SHP77 treated with DMSO at 0.1 percent for 48 hours (cell line): ENCODE measurements at places on chromosomes 13 and 19.

GRCh38 chr13:113041293-113041690 lies 64.3 kb upstream of the F7 start:
- no peak for DNase-seq

- DNase-seq: no peak
These were observed 109.4 kb upstream of the POSTN start for GRCh38 chr13:37707739-37708500.

GRCh38 chr19:5547881-5548280 lies 19.9 kb downstream of the TINCR start:
- peak; percentile 7 for DNase-seq

GRCh38 chr13:102774591-102775520 lies 1.3 kb upstream of the TEX30 start:
- DNase-seq: no peak

- no peak for DNase-seq
These were observed 16.8 kb downstream of the TM6SF2 start for GRCh38 chr19:19256072-19256969.

DNA sequence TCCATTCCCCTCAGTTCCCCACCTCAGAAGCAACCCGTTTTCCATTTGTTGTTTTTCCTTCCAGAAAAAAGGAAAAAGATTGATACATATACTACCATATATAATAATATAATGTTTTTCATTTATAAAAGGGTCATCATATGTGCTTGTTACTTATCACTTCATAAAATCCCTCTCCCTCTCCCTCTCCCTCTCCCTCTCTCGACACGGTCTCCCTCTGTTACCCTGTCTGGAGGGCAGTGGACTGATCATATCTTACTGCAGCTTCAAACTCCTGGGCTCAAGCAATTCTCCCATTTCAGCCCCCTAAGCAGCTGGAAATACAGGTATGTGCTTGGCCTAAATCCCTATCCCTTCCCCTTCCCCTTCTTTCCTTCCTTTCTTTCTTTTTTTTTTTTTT lies 17.1 kb downstream of the PNMA8A start:
- no peak for DNase-seq

DNA sequence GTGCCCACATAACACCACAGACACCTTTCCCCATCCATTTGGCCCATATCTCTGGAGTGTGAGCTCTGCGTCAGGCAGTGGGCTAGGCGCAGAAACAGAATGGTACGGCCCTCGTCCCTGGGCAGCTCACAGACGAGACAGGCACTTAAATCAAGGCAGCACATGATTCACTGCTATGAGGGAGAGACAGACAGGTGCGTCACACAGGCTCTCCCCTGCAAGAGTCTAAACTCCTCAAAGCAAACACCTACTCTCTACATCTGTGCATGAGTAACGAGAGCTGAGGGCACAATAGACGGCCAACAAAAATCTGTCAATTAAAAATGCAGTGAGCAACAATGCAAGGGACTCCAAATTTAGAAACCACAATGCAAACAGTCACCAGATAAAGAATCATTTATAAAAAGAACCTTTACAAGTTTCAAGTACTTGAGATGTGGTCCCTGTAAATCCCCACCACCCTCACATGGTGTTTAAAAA lies 348.9 kb downstream of the UQCRFS1 start:
- no peak for DNase-seq

DNA sequence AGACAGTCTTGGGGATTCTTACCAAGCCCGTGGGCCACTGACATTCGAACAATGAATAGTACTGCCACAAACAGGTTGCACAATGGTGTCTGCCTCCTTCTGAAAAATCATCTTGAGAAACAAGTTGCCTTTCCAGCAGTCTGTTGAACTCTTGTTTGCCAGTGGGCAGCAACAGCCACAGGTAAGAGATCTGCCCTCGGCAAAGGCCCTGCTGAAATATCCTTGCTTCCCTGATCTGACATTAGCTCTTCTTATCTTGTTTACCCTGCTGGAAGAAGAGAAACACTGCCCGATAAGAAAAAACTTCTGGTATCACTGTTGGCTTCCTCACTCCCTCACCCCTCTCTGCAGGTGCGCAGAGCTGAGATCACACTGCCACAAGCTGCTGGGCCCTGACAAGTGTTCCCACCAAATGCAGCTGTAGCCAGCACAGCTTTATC lies 2.0 kb downstream of the DOCK9 start:
- DNase-seq: no peak

DNA sequence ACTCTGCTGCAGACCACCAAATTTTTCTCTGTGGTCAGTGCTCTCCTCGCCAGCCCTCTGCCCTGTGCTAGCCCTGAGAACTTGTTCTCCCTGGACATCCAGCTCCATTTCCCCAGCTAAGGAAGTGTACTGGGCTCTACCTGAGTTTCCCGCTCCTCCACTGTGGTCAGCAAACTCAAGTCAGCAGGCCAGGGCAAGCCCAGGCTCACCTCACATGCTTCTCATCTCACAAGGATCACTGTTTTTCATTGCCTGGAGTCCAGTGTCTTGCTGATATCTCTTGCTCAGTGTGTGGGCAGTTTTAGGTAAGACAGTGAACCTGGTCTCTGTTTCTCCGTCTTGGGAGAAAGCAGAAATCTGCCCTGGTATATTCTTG lies 201.4 kb downstream of the FOXO1 start:
- DNase-seq: no peak

DNA sequence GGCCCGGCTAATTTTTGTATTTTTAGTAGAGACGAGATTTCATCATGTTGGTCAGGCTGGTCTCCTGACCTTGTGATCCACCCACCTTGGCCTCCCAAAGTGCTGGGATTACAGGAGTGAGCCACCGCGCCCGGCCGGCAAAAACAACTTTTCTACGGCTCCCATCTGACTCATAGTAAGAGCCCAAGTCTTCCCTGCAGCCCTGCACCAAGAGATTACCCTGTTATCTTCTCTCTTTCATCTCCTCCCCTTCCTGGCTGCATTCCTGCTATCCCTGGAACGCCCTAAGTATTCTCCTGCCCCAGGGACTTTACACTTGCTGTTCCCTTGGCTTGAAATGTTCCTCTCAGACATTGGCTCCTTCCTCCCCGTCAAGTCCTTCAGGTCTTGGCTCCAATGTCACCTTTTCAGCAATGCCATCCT lies 6.6 kb downstream of the AP2S1 start:
- DNase-seq: no peak

DNA sequence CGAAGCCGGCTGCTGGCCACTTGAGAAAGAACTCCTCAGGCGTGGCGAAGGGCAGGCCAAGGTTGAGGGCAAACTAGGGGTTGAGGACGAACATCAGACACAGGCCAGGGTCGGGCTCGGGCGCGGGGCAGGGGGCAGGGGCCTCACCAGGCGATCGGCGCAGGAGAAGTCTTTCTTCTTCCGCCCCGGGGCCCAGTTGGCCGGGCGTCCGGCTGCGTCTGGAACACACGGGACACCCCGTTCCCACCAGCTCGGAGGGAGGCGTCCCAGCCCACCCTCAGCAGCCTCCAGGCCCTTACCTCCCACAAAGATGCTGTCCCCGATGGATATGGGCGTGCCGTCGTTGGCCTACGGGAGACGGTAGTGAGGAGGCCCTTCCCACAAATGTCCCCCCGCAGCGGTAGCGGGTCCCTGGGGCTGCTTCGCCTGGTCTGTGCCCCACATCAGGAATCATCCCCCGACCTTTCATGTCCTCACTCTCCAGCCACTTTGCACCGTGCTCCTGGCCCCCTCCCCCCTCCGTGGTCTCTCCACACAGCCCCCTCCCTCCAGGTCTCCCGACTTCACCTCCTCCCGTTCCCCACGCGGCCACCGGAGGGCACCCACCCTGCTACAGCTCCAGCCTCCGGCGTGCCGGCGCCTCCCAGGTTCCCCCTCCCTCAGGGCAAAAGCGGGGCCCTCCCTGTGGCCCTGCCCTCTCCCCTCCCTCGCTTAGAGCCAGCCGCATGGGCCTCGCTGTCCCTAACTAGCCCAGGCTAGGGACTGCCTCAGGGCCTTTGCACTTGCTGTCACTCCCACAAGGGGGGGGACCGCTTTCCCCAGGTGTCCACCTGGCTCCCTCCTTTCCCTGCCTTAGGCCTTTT lies 4.8 kb downstream of the PNKP start:
- DNase-seq: no peak

- no peak for DNase-seq
These were observed 19.9 kb upstream of the SHISA2 start for GRCh38 chr13:26071691-26072090.

DNA sequence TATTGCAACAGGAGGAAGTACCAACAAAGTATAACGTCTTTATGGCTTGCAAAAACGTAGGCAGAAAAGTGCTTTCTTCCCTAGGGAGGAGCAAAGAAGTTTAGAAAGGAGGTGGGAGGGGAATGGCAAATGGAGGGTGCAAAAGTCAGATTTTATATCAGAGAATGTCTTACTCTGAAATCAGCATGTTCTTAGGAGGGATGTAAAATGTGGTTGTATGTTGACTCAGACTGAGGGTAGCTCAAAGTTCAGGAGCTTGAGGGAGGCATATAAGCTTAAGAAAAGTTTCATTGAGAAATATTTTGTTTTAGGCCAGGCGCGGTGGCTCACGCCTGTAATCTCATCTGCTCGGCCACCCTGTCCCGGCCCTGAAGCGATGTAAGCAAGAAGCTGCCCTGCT lies 1.7 kb downstream of the ZNF90 start:
- no peak for DNase-seq

GRCh38 chr13:106562301-106562700 lies 5.6 kb downstream of the ARGLU1 start:
- DNase-seq: no peak

DNA sequence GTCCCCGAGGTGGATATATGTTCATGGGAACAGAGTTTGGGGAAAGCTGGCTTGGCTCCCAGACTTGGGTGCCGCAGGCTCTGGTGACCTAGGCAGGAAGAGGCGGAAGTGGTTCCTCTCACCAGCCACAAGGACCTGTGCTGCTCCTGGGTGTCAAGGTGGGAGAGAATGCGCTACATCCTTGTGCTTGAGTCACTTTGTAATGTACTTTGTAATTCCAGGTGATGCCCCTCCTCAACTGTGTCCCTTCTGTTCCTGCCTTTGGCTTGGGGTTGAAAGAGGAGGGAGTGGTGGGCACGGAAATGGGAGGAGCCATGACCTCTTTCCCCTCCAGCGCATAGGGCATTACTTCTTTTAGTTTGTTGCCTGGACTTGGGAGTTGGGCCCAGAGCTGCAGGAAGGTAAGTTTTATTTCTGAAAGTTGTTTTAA lies 10.9 kb downstream of the GARRE1 start:
- no peak for DNase-seq

DNA sequence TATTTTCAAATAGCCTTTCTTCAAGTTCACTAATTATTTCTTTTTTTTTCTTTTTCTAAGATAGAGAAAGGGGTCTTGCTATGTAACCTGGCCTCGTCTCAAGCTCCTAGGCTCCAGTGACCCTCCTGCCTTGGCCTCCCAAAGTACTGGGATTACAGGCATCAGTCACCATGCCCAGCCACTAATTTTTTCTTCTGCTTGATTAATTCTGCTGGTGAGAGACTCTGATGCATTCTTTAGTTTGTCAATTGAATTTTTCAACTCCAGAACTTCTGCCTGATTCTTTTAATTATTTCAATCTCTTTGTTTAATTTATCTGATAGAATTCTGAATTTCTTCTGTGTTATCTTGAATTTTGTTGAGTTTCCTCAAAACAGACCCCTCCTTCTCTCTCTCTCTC lies 11.4 kb downstream of the BLOC1S3 start:
- no peak for DNase-seq

DNA sequence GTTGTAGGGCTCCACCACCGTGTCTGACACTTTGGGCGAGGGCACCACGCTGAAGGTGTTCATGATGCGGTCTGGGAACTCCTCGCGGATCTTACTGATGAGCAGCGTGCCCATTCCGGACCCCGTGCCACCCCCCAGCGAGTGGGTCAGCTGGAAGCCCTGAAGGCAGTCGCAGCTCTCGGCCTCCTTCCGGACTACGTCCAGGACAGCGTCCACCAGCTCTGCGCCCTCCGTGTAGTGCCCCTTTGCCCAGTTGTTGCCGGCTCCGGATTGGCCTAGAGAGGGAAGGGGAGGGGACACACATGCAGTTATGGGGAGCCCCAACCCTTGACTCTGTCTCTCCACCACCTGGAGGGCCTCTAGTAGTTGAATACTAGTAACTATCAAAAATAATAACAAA lies 6.2 kb downstream of the TUBB4A start:
- DNase-seq: no peak

DNA sequence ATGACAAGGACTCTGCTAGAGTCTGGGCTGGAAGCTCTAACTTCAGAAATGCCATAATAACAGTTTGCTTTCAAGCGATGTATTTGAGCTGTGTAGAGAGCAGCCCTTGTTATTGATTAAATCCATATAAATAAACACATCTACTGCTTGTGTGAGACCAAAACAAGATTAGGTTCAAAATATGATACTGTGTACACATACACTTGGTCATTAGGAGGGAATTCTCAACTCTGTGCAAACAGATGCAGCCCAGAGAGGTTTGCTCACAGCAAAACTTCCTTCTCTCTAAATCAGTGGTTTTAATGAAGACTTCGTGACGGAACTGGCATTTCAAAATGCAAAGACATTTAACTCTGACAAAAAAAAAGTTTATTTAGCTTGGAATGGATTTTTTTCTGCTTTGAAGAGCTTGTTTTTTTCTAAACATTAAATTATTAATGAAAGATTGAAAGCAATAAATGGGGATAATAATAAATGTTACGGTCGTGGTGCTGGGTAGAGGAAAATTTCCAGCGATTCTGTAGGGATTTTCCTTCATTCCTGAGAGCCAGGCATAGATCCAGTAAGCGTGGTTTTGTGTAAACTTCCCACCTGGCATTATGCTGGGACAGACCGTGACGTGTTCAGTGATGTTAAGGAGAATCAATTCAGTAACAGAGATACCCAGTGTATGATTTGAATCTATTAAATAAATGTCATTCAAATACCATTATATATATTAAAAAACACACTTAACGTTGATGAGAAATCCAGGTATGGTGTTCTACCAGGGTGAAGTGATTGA lies 213.7 kb downstream of the TEX29 start:
- DNase-seq: no peak

DNA sequence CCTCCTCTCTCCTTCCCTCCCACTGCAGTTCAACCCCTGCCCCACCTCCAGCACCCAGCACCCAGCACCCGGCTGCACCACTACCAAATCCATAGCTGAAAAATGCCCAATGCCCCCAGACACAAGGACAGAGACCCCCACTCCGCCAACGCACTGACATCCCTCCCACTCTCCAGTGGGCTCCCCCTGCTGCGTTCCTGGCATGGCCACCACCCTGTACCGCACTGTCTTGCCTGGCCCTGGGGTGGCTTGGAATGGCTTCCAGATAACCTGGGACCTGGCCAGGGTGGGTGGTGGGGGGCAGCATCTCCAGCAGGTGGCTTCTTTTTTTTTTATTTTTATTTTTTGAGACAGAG lies 5.8 kb upstream of the MKNK2 start:
- no peak for DNase-seq

GRCh38 chr13:110600261-110600819 lies 15.0 kb upstream of the NAXD start:
- no peak for DNase-seq

DNA sequence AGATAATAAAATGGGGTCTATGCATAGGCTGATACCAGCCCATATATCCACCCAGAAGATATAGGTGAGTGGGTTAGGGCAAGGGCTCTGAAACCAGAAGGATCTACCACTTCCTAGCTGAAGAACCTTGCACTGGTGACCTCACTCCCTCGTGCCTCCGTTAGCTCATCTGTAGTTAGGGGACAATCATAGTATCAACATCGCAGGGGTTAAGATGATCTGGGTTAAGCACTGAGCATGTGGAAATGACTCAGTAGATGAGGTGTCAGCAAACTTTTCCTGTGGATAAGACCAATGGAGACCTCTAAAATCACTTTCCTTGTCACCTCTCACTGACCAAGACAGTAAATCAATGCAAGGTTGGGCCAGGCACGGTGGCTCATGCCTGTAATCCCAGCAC lies 30.5 kb downstream of the TNFSF14 start:
- DNase-seq: no peak

- no peak for DNase-seq
These were observed 9.9 kb upstream of the MEIS3 start for GRCh38 chr19:47429140-47429793.
